Pancreas (tissue), 10 donors: ENCODE measurements at places on chromosomes 5 and 9. TPM values are rescaled to one million over a fixed set of nuclear protein-coding genes. Genes with fewer than 3 reads are reported as not detected.

DNA sequence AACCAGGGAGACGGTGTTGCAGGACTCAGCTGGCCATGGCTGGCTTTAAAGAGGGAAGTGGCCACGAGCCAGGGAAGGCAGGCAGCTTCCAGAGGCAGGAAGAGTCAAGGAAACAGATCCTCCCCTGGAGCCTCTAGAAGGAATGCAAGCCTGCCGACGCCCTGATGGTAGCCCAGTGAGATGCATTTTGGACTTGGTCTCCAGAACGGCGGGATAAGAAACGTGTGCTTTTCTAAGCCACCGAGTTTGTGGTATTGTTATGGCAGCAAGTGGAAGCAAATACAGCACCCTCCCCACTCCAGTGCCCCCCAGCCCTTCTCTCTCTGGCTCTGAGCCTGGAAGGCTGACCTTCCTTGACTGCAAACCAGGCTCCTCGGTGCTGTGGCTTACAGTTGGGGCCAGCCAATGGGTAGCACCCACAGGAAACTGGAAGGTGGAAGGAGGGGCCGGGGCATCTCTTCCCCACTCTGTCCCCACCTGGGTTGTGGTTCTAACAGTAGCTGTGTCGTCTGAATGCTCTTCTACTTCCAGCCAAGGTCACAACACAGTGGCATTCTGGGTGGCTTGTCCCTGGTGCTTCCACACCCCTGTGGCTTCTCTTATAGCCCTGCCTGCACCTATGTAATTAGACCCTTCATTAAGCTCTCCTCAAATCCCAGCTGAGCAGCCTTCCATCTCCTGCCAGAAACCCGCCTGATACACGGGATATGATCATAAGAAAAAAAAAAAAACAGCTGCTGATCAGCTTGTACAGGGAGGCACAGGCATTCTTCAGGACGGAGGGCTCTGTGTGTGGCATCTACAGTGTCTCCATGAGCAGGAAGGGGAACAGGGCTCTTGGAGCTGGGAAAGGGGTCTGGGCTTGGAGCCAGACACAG, 29.9 kb upstream of the UNC5A start:
- no peaks in the 10 kb centered on the region for H3K27me3 ChIP-seq
- no peak for DNase-seq
- H3K36me3 ChIP-seq = no peaks in the 10 kb centered on the region
- no peak overlapping the region for H3K27ac ChIP-seq
- H3K4me3 ChIP-seq = no peak overlapping the region

DNA sequence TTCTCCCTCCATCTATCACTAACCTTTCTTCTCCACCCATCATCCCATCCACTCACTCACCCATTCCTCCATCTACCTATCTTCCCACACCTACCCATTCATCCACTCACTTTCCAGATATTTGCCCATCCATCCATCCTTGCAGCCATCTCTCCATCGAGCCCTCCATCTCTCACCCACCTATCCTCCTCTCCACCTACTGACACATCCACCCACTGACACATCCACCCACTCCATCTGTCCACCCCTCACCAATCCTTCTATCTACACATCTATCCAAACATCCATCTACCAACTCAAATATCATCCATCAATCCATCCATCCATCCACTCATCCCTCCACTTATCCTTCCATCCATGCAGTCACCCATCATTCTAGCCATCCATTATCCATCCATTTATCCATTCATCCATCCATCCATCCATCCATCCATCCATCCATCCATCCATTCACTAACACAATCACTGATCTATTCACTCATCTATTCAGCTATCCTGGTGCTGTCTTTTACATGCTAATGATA, 68.9 kb upstream of the SPTLC1 start:
- no peaks in the 10 kb centered on the region for H3K36me3 ChIP-seq
- H3K27me3 ChIP-seq = no peaks in the 10 kb centered on the region
- no peaks in the 10 kb centered on the region for H3K4me1 ChIP-seq
- no peak overlapping the region for H3K27ac ChIP-seq
- H3K4me3 ChIP-seq = no peak overlapping the region

CDC20B gene
- not detected for polyA plus RNA-seq

DNA sequence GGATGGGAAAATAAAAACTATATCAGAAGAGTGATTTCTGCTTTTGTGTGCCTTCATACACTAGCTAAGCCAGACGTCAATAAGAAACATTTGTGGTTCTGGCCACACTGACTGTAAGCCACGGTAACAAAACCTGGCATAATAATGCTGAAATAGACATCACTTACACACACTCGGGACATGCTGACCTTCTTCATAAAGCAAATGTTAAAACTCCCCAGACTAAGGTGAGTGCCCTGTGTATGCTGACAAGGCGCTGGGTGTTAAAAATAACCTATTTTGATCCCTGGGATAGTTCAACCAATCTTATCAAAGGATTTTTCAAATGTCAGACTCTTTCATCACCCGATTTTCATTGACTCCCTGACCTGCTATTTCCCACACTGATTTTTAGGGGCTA, 337.0 kb downstream of the RAB3C start:
- no peak overlapping the region for H3K27ac ChIP-seq
- no peaks in the 10 kb centered on the region for H3K27me3 ChIP-seq
- no peak for DNase-seq
- H3K4me3 ChIP-seq = no peak overlapping the region
- no peaks in the 10 kb centered on the region for H3K4me1 ChIP-seq
- H3K36me3 ChIP-seq = no peaks in the 10 kb centered on the region
